ENCODE measurements at places on chromosomes 2 and 18.

- DNase-seq, result no peak
Observed at GRCh38 chr2:121019071-121019470, 265.9 kb downstream of the TFCP2L1 start.

DNA sequence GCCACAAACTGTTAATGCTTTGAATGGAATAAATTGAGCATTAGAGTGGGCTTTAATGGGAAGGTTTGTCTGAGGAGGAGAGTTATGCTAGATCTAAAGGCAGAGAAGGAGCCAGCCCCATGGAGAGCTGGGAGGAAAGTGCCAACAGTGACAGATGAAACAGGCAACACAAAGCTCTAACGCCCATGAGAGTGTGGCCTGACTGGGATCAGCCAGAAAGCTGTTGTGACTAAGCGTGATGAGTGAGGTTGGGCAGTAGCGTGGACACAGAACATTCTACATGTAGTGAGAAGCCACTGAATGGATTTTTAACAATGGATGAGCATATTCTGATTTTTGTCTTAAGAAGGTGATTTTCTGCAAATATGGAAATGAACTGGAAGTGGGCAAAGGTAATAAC, 185.3 kb upstream of the SIX2 start:
- DNase-seq, result no peak

- DNase-seq, result no peak
Observed at GRCh38 chr2:194720462-194720861, 936.6 kb upstream of the SLC39A10 start.

DNA sequence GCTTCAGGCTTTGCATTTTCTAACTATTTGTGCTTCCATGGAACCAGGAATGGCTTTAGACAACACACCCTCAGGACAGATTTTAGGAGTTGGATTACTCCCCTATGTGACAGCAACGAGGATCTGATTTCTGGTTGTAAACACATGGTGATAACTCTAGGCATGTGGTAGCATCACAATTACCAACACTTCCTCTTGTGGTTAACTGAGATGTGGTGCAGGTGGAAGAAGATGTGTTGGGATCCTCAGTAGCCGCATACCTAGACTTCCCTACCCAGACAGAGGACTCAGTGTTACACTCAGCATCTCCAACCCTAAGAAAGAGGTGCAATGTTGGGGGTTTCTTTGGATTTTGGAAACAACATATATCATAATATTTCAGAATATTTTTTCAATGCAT, 234.8 kb downstream of the DOK6 start:
- no peak for DNase-seq

- no peak for DNase-seq
Observed at GRCh38 chr2:145596416-145596815, 1076.5 kb upstream of the ZEB2 start.

- no peak for DNase-seq
Observed at GRCh38 chr2:172079416-172079815, 5.9 kb upstream of the DLX1 start.

GRCh38 chr2:105391058-105391627, 7.7 kb downstream of the FHL2 start:
- DNase-seq, result no peak

DNA sequence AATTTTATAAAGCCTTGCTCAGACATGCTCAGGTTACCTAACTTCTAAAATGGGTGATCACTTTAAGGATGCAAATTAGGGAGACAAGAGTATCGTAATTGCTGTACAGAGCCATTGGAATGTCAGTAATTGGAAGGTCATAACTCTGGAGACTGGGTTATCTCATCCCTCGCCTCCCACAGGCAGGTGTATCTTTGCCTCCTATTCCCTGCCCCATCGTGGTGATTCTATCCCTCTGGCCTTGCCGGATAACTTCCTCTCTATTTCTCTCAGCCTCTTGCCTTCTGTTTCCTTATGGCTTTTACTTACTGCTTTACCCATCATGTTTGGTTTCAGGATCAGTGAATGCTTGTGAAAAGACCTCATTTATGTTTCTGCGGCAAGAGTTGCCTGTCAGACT, 2.5 kb downstream of the PDK1 start:
- DNase-seq, result no peak

GRCh38 chr2:215557701-215558100, 121.8 kb upstream of the FN1 start:
- no peak for DNase-seq

DNA sequence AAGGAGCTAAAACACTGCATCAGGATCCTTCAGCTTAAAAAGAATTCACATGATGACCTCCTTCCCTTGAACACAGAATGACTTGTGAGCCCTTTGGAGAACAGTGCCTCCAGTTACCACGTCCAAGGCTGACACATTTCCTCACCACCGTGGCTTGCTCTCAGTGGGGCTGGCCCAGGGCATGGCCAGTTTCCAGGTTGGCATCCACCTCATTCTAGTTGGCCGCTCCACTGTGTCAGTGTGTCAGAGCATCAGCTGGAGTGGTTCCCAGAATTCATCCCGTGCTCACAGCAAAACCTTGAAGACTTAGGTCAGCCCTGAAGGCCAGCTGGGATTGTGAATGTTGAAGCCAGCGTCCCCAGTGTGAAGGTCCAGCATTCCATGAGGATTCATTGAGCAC, 158.5 kb downstream of the INSIG2 start:
- DNase-seq, result no peak

DNA sequence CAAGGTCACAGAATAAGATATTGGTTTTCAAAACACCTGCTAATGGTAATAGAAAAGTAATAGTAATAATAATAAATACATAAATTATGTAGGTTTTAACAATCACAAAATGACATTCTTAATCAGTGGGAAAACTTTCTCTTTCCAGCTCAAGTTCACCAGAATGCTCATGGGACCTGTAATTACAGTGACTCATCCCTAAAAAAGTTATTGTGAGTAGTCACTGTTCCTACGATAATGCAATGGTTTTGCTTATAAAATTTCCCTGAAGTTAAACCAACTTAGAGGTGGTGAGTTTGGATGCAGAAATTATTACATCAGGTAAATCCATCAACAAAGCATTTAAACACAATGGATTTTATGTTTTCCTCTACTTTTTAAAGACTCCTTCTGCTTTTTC, 502.3 kb downstream of the PID1 start:
- DNase-seq, result no peak

DNA sequence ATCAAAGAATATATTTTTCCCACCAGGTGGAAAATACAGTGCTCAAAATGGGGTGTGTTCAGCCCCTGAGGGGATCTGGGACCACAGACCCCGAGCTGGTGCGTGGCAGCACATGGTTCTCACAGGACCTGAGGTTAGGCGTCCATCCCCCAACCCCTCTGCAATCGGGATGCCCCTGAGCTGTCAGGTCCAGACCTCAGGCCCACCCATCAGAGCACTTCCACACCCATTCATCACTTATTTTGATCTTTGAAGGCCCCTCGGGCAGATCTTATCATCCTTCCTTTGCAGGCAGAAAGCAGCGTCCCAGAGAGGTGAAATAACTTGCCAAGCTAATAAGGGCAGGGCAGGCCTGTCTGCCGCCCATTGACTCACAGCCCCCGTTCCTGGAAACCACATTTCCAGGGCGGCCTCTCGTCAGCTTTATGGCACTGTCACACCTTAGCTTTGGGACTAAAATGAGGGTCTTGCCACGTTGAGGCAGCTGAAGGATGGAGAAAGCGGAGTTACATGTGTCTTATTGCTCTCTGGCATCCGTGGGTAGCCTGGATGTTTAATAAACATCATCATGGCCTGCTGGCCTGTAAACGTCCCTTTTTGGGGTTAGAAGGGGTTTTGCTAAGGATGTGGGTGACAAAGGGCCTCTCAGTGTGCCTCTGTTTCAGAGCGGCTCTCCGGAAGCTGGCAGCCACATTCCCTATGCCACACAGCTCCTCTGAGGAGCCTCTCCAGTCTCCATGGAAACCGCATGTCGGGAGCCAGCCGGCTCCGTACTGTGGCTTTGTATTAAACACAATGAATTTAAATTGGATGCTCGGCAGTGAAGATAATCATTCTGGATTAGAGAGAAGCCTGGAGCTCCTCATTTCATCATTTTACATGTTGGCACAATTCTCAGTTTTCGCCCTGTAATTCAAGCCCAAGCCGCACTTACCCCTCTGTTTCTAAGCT, 58.3 kb upstream of the MAPRE3 start:
- no peak for DNase-seq

GRCh38 chr2:66562304-66562685, 127.4 kb downstream of the MEIS1 start:
- DNase-seq, result no peak

GRCh38 chr2:128442053-128442751, 123.5 kb upstream of the HS6ST1 start:
- no peak for DNase-seq

DNA sequence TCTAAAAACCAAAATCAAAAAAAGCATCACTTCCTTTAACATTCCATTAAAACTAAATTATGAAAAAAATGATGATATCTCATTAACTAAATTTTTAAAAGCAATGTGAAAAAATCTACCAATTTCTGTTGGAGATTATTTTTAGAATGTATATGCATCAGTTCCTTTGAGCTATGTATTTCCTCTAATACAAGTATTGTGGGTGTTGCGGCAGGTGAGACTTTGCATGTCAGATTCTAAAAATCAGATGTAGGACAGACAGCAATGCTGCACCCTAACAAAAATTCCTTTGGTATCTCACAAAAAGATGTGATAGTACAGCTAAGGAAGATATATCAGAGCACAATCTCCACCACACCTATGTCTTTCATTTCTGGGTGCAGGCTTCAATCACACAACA, 6.8 kb downstream of the MBD2 start:
- no peak for DNase-seq

GRCh38 chr2:233404222-233404621, 49.9 kb downstream of the DGKD start:
- no peak for DNase-seq

GRCh38 chr2:218755198-218755566, 26.8 kb upstream of the CYP27A1 start:
- no peak for DNase-seq

DNA sequence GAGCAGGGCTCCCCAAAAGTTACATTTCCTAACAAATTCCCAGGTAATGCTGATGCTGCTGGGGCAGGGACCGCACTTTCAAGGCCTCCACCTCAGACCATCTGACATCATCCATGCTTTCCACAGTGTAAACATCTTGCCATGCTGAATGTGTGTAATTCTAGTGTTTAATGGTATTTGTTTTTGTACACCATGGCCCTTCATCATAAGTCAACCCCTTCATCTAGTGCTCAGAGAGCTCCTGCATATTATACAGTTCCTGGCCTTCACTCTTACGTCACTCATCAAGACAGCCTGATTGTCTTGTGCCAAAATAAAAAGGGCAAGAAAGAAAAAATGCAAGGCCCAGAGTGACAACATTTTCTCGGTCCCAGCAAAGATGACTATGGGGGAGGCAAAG, 77.5 kb upstream of the ZFP36L2 start:
- no peak for DNase-seq

GRCh38 chr2:120774557-120775160, 39.0 kb downstream of the GLI2 start:
- no peak for DNase-seq

GRCh38 chr2:43749583-43749982, 24.3 kb upstream of the DYNC2LI1 start:
- DNase-seq, result no peak

GRCh38 chr2:70133127-70133452, 45.8 kb downstream of the PCBP1 start:
- no peak for DNase-seq

DNA sequence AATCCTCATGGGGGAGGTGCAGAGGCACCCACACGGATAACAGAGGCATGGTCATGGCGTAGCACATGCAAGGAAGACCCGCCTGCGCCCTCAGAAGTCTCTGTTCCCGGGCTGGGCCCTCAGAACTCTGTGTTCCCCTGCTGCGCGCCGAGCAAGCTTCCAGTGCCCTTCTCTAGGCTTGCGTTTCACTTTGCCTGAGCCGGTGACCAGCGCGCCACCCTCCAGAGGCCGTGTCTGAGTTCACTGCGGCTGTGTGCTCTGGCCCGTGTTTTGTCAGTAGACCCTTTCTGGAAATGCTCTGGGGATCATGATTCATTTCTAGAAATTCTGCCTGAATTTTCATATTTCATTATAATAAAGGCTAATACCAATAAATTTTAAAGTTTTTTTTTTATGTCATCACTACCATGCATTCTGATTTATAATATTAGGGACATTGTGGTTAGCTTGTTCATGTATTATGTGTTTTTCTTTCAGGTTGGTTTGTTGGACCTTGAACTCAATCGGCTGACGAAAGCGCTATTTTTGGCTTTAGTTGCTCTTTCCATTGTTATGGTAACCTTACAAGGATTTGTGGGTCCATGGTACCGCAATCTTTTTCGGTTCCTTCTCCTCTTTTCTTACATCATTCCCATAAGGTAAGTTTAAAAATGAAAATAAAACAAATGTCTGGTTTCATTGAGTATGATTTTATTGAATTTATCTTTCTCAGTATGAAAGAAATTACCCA, 142.7 kb upstream of the NFATC1 start:
- no peak for DNase-seq

- DNase-seq, result no peak
Observed at GRCh38 chr2:218880102-218880858, at the start of gene WNT10A. Gene WNT10A, plus strand, starts transcription at chr2:218880852. Its CDS starts 144 bp downstream, at chr2:218880996.

GRCh38 chr2:112765251-112765650, 842 bp upstream of the CKAP2L start:
- DNase-seq, result no peak

- no peak for DNase-seq
Observed at GRCh38 chr18:49322765-49323490, 137.5 kb downstream of the DYM start.

Data from stimulated activated CD8-positive, alpha-beta memory T cell treated with anti-CD3 and anti-CD28 coated beads, Interleukin-15, amount 100 ng/mL, for 24 hours (primary cell).